Effector memory CD4-positive, alpha-beta T cell (primary cell): ENCODE measurements at places on chromosomes 13 and 19.

DNA sequence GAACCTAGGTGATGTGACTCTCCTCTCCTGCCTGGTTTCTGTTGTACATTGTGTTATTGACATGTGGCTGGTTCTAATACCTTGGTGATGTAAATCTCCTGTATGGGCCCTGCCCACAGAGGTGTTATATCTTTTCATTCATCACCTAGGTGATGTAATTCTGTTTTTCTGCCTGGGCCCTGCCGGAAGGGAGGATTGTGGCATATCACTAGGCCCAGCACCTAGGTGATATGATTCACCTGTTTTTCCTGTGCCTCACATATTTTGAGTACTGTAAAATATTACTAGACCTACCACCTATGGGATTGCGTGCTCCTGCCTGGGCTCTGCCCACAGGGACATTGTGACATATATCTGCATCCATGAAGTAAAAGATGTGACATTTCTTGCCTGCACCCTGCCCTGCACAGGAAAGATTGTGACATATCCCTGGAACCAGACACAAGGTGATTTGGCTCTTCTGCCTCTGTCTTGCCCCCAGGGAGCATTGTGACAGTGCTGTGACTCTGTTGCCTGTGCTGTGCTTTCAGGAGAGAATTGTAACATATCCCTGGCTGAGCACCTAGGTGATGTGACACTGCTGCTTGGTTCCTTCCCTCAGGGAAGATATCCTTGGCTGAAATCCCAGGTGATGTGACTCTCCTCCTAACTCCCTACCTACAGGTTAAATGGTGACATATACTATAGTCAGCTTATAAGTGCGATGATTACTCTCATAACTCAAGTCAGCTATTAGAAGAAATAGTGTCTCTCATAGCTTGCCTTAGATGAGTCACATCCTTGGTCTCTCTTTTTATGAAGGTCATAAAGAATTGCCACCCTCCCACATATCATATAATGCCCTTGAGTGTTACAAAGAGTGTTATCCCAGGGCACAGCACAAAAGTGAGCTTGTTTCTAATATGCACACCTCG, 13.3 kb upstream of the ZNF681 start:
- no peak for DNase-seq

GRCh38 chr13:106858903-106859532, 291.1 kb upstream of the ARGLU1 start:
- DNase-seq: no peak

GRCh38 chr19:33554821-33555220, 33.2 kb upstream of the PEPD start:
- DNase-seq: no peak

DNA sequence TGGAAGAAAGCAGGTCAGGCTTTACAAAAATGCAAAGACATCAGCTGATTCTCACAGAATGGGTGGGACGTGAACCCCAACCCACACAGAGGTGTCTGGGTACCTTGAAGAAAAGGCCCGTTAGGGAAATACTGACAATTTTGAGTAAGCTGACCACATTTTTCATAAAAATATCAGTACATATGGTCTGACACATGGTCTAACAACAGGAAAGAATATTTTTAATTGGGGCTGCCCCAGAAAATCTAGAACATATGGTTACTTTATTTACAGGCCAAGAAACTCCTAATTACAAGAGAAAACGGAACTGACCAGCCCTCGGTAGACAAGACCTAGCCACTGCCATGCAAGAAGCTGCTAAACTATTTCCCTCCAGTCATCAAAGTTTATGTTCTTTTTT, 48.7 kb upstream of the ITM2B start:
- DNase-seq: no peak

DNA sequence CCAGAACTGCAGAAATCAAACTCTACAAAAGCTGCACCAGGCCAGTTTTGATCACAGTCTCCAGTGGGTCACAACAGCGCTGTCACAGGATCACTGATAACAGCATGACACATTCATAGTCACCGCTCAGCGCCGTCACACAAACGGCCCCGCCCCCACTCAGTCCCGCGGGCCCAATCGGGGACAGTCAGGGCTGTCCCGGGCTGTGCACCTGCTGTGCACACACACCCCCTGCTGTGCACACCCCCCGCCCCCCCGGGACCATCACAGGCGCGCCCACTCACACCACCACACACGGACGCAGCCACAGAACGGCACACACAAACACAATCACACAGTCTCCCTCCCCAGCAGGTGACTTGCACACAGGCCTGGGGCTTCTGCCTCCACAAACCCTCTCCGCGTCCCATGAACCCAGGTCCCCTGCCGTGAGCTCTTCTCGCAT, 435 bp upstream of the ZNF382 start:
- DNase-seq: peak; percentile 74

DNA sequence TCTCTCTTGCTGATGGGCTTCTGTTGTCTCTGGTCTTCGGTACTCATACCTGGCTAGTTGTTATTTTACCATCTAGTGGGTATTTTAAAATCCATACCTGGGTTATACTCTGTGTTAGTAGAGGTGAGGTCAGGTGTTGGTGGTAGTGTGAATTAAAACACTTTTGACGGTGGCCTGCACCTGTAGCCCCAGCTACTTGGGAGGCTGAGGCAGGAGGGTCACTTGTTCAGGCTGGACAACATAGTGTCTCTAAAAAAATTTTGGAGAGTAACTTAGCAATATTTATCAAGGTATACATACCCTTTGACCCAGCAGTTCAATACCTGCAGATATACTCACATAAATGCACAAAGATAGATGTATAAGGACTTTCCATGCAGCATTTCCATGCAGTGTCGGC, 55.4 kb downstream of the GSX1 start:
- DNase-seq: no peak

DNA sequence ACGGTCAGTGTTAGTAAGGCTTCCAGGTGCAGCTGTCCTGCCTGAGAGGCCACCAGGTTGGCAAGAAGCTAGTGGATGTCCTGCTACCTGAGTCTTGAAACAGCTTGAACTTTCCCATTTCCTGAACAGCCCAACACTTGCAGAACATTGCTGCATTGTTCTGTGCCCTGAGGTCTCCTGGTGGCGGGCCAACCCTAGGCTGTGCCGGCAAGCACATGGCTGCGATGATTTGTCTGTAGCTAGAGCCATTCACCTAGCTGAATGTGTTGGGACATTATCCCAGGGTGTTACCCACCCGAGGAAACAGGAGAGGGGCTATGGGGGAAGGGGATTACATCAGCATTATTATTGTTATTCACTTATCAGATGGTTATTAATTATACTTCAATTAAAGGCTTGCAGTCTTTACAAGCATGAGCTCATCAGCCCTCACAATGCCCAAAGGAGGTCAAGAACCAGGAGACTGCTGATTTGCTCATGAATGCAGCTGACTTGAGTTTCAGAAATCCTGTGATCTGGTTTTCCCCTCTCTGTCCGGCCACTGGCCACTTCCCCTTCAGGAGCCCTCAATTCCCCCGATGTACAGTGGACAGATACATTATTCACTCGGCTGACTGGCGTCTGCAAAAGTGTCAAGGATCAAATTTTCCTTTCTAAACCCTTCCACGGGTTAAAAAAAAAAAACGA, 187.6 kb upstream of the TSC22D1 start:
- no peak for DNase-seq

- DNase-seq: no peak
These were observed 3.8 kb upstream of the SLC6A16 start for GRCh38 chr19:49328741-49329140.

DNA sequence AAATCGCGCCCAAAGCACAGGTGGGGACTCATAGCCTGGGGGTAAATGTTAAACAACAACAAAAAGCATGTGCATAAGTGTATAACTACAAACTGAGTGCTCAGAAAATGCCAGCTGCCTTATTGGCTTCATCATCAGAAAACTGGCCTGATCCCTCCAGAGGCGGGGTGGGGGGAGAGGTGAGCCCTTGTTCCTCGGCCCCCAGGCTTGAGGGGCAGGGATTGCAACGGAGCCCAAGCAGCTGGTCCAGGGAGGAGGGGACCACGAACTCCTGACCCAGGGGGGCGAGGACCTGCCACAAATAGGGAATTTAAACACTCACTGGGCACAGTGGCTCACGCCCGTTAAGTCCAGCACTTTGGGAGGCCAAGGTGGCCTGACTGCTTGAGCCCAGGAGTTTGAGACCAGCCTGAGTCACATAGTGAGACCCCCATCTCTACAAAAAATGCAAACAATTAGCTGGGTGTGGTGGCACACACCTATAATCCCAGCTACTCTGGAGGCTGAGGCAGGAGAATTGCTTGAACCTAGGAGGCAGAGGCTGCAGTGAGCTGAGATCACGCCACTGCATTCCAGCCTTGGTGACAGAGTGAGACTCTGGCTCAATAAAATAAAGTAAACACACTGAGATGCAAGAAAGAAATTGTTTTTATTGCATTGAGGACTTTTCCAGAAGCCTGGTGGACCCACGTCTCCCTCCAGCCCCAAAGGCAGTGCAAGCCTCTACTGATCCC, 8.7 kb downstream of the SIRT6 start:
- DNase-seq: no peak

DNA sequence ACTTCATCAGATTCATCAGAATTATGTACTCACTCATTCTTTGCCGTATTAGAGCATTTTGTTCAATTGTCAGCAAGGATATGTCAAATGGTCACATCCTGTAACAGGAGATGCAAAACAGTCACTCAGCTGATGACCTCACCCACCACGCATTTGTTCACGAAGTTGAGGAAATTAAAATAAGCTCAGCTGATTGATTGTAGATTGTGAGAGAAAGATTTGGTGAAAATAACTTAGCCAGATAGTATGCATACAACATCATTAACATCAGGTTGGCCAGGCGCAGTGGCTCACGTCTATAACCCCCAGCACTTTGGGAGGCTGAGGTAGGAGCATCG, 22.6 kb upstream of the CDC16 start:
- DNase-seq: no peak

DNA sequence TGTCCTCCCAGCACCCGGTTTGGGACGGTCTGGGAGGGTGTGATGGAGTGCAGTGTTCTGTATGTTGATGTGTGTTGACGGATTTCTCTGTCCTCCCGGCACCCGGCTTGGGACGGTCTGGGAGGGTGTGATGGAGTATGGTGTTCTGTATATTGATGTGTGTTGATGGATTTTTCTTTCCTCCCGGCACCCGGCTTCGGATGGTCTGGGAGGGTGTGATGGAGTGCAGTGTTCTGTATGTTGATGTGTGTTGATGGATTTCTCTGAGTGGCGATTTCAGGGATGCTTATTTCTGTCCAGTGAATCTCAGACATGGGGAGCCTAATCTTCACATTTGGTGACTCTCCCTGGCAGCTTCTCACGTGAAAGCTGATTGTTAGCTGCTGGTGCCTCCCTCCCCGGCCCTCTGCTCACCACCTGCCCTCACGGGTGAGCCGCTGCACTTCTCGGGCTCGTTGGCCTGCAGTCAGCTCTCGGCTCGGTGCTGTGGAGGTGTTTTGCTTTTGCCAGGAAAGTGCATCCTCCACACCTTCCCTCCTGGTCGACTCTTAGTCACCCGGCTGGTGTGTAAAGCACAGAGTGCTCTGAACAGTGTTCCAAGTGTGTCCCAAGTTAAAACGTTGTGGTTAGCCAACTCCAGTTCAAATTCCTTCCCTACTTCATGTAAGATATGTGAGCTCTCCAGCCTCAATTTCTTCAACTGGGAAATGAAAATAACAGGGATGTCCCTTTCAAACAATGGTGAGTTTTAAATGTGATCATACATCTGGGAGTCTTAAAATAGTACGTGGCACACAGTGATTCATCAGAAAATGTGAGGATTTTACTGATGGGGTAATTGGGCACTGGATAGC, 54.6 kb downstream of the ATP11A start:
- DNase-seq: no peak

DNA sequence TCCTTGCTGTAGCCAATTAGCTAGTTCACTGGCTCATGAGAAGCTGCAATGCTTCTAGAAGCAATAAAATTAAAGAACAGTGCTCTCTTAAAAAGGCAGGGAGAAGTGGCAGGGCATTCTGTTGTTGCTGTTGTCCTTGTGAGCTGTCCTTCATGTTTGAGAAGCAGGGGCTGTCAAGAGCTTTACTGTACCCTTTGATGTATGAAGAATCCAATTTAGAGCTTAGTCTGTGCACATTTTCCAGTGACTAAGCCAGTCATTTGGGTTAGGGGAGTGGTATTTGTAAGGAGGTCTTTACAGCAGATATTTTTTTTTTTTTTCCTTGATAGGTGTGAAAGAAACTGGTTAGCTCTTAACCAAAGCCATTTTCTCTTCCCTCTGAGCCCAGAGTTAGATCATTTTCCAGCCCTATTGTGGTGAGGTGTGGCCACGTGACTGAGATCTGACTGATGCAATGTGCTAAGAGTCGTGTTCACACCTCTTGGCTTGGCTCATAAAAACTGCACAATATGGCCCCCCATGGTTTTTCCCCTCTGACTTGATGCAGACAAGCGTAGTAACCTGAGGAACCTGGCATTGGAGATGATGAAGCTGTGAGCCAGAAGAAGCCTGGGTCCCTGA, 309.6 kb upstream of the TMTC4 start:
- DNase-seq: no peak

DNA sequence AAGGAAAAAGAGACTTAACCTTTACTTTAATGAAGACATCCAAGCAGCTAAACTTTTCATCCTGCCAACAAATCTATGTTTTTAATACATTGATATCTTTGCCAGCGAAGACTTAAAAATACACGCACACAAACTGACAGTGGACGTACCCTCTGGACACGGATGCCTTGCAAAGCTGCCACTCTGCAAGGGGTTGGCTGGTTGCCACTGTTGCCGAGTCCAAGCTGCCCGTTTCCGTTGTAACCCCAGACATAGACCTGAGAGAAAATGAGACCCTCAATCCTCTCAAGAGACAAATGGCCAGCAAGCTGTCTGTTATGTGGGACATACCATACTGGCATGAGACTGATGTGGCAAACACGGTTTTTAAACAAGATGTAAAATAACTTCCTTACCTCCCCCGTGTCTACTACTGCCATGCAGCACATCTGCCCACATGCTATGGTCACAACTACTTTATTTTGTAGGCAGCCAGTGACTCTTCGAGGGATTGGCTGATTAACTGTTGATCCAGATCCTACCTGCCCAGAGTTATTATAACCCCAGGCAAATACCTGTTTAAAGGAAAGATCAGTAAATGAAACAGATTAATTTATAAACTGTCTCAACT, 21.2 kb downstream of the RCBTB2 start:
- DNase-seq: no peak

DNA sequence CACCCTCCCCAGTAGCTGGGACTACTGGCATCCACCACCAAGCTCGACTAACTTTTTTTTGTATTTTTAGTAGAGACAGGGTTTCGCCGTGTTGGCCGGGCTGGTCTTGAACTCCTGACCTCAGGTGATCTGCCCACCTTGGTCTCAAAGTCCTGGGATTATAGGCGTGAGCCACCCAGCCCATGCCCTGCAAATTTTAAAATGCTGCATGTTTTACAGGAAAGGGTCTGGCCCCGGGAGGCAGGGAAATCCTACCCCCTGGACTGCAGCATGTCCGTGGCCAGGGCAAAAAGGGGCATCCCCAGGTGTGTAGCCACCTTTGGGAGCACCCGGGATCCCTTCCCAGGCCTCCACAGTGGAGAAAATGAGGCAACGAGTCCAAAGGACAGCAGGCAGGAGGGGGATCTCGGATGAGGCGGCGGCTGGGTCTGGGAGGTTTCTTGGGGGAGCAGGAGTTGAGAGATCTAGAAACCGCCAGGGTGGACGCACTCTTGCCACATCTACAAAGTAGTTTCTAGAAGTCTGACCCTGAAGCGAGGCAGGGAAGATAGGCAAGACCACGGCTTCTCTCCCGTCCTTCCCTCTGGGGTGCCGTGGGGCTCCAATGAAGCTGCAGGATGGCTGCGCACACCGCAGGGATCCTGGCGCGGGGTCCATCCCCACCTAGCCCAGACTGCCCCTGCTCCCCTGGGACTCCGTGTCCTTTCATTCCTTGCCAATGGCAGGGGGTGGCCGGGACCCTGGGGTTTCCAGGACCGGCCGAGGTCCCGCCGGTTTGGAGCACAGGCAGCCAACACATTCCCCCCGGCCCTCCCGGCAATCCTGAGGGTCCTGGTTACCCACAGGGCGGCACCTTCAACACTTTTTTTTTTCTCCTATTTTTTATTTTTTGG, 21.3 kb upstream of the ZBTB7A start:
- no peak for DNase-seq
